ENCODE measurements at places on chromosomes 1 and 21.

- no peak for DNase-seq
Measured at GRCh38 chr1:158163000-158163947, 17.4 kb upstream of the CD1D start.

DNA sequence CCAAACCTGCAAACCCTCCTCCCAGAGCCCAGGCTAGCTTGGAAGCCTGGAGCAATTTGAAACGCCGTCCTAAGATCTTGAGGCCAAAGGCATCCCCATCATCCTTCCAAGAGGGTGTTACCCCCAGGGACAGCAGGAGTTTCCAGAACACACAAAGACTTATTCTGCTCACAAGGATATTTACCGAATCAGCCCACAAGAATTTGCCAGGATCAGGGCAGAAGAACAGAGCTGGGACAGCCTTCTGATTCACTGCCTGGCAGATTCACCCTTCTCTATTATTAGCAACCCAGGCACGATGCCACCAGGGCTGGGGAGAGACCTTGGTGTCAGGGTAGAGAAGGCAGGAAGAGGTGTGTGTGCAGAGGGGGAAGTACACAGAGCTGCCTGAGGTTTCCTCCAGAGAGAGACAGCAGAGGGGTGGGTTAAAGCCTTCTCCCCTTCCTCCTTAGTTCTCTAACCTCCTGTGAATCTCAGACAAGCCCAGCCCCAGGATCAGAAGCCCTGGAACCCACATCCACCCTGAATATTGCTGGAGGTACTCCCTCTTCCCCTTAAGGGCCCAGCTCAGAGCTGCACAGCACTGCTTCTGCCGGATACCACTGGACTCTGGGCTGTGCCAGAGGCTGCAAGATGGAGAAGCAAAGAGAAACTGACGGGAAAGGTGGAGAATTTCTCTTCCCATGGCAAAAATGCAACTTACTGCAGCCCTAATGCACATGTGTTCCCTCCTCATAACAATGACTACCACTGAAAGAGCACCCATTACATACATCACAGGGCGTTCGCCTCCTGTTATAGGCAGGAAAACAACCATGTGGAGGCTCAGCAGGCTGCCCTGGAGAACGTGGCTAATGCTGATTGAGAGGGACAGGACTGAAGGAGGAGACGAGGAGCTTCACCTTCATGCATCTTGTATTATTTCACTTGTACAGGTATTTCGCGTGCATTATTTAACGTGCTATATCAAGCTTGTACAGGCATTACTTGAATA, 61.8 kb downstream of the ITPKB start:
- DNase-seq = peak; percentile 81

DNA sequence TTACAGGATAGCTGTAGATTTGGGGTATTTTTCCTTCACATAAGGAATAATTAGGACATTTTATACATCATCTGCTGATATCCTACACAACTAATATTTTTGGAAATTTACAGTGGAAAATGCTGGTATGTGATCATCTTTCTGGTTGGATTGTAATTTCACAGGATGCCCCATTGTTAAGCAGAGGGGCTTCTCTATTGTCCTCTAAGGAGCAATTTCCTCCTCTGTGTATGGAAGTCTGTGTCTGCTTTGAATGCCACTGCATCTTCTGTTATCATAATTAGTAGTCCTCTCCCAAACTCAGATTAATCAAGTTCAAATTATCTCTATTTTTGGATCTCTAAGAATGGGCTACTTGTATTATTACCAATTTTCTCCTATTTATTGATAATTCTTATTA, 988.1 kb upstream of the B3GALT2 start:
- DNase-seq = no peak

- no peak for DNase-seq
Measured at GRCh38 chr1:94993931-94994645, 67.2 kb upstream of the CNN3 start.
